ENCODE measurements at places on chromosomes 1 and 21. TPM values are rescaled to one million over a fixed set of nuclear protein-coding genes. Genes with fewer than 3 reads are reported as not detected.

DNA sequence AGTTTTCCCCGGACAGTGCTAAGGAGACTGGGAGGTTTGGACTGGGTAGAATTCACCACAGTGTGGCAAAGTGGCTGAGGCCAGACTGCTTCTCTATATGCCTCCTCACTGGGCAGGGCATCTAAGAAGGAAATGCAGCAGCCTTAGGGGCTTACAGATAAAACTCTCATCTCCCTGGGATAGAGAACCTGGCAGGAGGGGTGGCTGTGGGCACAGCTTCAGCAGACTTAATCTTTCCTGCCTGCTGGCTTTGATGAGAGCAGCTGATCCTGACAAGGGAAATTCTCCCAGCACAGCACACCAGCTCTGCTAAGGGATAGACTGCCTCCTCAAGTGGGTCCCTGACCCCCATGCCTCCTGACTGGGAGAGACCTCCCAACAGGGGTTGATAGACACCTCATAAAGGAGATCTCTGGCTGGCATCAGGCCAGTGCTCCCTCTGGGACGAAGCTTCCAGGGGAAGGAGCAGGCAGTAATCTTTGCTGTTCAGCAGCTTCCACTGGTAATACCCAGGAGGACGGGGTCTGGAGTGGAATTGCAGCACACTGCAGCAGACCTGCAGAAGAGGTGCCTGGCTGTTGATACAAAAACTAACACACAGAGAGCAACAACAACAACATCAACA, 25.2 kb downstream of the KIFAP3 start:
- DNase-seq = no peak
- no peaks in the 10 kb centered on the region for H3K4me1 ChIP-seq
- H3K27ac ChIP-seq = no peak overlapping the region

SLC1A7 gene
- total RNA-seq = not detected

- no peak for DNase-seq
- peaks cover 2% of the 10 kb centered on the region for H3K4me1 ChIP-seq
- no peak overlapping the region for H3K4me3 ChIP-seq
Observed at GRCh38 chr1:201050515-201051277, 27.2 kb upstream of the KIF21B start.

- no peaks in the 10 kb centered on the region for H3K27me3 ChIP-seq
- no peak for DNase-seq
- H3K4me3 ChIP-seq = no peak overlapping the region
- H3K4me1 ChIP-seq = peaks cover 6% of the 10 kb centered on the region
- H3K27ac ChIP-seq = no peak overlapping the region
Observed at GRCh38 chr1:234705615-234706014, 95.6 kb upstream of the IRF2BP2 start.

GRCh38 chr1:151405187-151405951, 6.0 kb downstream of the PSMB4 start:
- no peak overlapping the region for H3K4me3 ChIP-seq
- H3K27me3 ChIP-seq = no peaks in the 10 kb centered on the region
- H3K36me3 ChIP-seq = peaks cover 48% of the 10 kb centered on the region
- H3K4me1 ChIP-seq = no peaks in the 10 kb centered on the region
- no peak for DNase-seq

SPRR4 gene
- 1.3 TPM for total RNA-seq

- DNase-seq = no peak
- no peaks in the 10 kb centered on the region for H3K36me3 ChIP-seq
- H3K27me3 ChIP-seq = no peaks in the 10 kb centered on the region
Observed at GRCh38 chr1:21496886-21497285, 12.3 kb upstream of the ALPL start.

DNA sequence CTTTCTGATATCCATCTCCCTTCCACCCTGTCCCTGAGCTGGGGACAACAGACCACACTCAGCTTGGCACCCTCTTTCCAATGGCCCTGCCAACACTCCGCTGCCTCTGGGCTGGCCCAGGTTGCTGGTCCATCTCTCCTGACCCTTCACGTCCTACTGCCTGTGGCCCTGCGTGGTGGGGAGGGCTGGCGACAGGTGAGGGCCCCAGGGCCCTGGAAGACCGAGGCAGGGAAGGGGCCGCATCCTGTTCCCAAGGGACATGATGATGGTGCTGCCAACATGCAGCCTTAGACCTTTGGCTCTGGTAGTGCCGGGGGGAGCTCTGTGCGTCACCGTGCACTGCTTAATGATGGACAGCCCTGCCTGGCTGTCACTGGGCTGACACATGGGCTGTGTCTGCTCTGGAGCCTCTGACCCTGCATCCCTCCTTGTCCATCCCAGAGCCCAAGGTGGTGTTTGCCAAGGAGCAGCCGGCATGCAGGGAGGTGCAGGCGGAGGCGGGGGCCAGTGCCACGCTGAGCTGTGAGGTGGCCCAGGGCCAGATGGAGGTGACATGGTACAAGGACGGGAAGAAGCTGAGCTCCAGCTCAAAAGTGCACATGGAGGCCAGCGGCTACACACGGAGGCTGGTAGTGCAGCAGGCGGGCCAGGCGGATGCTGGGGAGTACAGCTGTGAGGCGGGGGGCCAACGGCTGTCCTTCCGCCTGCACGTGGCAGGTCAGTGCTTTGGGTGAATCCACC, 65.2 kb downstream of the OBSCN start:
- H3K27me3 ChIP-seq = no peaks in the 10 kb centered on the region
- peaks cover 12% of the 10 kb centered on the region for H3K4me1 ChIP-seq
- no peak overlapping the region for H3K27ac ChIP-seq
- no peak for DNase-seq
- no peak overlapping the region for H3K4me3 ChIP-seq
- H3K36me3 ChIP-seq = no peaks in the 10 kb centered on the region

GPR161 gene
- total RNA-seq = 12.2 TPM

DNAJC28 gene
- total RNA-seq = 1.8 TPM

GRCh38 chr21:42806509-42807140, 72.7 kb downstream of the WDR4 start:
- no peaks in the 10 kb centered on the region for H3K27me3 ChIP-seq
- H3K27ac ChIP-seq = no peak overlapping the region
- no peak for DNase-seq
- no peaks in the 10 kb centered on the region for H3K36me3 ChIP-seq
- H3K4me3 ChIP-seq = no peak overlapping the region
- no peaks in the 10 kb centered on the region for H3K4me1 ChIP-seq

GRCh38 chr1:42973286-42973685, 14.6 kb upstream of the SLC2A1 start:
- no peak overlapping the region for H3K27ac ChIP-seq
- no peaks in the 10 kb centered on the region for H3K36me3 ChIP-seq
- DNase-seq = no peak

DNA sequence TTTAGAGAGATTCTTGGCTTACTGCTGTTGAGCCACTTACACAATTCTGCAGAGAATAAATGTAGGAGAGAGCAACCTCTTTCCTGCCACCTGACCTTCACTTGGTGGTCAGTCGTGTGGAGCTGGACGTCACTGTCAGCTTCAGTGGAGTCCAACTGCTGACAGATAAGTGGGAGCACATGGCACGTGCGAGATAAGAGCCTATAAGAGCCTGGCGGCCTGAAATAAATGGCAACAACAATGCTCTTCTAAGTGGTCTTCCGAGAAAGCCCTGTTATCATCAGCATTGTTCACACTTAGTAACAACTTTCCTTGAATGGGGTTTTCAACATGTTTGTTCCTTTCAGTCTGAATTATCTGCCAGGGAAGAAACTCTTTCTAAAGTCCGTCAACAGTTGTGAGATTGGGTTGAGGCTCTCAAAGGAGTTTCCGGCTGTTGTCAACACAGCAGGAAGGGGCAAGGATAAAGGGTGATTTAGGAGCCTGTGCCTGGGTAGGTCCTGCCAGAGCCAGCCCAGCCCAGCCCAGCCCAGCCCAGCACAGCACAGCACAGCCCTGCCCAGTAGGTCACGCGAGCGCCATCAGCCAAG, 57.2 kb upstream of the RUNX1 start:
- H3K36me3 ChIP-seq = no peaks in the 10 kb centered on the region
- no peaks in the 10 kb centered on the region for H3K27me3 ChIP-seq
- no peak overlapping the region for H3K4me3 ChIP-seq
- H3K4me1 ChIP-seq = no peaks in the 10 kb centered on the region
